ENCODE measurements at places on chromosomes 6 and 20. TPM values are rescaled to one million over a fixed set of nuclear protein-coding genes. Genes with fewer than 3 reads are reported as not detected.

TMC2 gene
- not detected for total RNA-seq

MOG gene
- total RNA-seq, result not detected

ZNF391 gene
- 0.53 TPM for total RNA-seq

CARMIL1 gene
- 6.4 TPM for total RNA-seq
